Activated T-cell treated with anti-CD3 and anti-CD28 coated beads for 48 hours (primary cell): ENCODE measurements at places on chromosomes 16 and 17.

DNA sequence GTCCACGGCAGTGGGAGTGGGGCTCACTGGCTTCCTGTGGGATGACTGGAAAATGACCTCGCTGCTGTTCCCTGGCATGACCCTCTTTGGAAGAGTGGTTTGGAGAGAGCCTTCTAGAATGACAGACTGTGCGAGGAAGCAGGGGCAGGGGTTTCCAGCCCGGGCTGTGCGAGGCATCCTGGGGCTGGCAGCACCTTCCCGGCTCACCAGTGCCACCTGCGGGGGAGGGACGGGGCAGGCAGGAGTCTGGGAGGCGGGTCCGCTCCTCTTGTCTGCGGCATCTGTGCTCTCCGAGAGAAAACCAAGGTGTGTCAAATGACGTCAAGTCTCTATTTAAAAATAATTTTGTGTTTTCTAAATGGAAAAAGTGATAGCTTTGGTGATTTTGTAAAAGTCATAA lies 7.8 kb upstream of the RNF213 start:
- peak; percentile 86 for DNase-seq

DNA sequence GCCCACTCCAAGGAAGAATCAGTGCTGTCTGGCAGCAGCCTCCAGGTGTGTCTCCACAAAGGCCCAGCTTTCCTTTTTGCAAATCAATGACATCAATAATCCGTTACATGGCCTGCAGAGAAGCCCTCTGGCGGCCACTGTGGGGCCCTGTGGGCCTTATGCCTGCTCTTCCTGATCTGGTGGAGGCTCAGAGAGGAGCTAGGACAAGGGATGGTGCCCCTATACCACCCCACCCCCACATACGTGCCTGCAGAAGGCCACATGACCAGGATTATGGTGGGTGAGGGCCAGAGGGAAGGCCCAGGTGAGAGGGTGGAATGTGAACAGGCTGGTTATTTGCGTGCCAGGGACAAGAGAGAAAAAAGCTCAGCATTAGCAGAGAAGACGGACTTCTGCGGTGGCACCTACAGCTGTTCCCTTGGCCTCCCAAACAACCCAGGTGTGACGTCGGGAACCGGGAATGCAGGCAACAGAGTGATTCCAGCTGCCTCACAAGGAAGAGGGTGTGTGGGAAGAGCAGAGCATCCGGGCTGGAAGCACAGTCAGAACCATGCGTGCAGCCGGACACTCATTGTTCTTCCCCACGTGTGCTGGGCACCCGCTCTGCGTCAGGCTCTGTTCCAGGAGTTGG lies 22.5 kb downstream of the EIF4A3 start:
- no peak for DNase-seq

- DNase-seq = no peak
These were observed 13.3 kb downstream of the CAVIN1 start for GRCh38 chr17:42409523-42410318.

DNA sequence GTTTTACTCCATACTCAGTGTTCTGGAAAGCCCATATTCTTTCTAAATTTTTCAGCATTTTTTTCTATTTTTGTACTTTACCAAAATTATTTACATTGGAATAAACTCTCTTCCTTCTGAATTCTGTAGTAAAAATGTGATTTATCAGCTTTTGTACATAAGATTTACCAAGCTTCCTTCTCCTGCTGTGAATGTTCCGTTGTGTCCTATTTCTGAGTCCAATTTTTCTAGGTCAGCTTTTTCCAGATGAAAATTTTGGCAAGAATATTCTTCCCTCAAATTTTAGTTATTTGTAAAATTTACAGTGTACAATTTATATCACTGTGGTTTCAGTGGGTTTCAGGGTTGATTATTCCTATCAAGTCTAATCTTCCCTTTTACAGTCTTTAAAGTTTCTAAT lies 27.5 kb downstream of the ASPA start:
- DNase-seq = no peak

GRCh38 chr16:7419441-7419840 lies 86.8 kb downstream of the RBFOX1 start:
- DNase-seq = no peak

DNA sequence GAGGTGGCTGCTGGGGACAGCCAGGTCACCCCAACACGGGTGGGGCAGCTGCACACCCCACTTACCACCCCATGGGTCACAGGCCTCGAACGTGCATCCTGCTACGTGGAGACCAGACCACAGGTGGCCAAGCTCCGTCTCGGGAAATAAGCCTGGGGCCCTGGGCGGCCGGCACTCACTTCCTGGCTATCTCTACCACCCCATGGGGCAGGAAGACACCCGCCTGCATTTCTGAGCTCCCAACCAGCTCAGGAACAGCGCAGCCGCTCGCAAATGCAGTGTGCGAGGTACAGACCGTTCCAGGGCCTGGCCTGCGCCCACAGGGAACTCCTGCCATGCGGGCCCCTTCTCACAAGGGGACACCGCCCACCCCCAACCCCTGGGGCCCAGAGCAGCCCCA lies 4.9 kb upstream of the GNG13 start:
- no peak for DNase-seq

DNA sequence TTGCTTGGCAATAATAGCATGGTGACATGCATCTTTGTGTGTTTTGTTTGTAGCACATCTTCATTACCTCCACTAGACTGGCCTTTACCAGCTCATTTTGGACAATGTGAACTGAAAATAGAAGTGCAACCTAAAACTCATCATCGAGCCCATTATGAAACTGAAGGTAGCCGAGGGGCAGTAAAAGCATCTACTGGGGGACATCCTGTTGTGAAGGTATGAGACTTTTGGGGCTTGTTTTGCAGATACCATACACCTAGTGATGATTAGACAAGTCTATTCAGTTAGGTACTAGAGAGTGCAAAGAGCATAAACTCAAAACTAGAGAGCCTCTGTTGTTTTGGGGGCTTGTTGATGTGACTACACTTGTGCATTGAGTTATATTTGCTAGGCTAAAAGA lies 41.2 kb downstream of the NFATC3 start:
- no peak for DNase-seq

- no peak for DNase-seq
These were observed 2.9 kb upstream of the ATP2A1 start for GRCh38 chr16:28875134-28876018.

GRCh38 chr17:74852237-74853047 lies 7.2 kb downstream of the GRIN2C start:
- peak; percentile 63 for DNase-seq

DNA sequence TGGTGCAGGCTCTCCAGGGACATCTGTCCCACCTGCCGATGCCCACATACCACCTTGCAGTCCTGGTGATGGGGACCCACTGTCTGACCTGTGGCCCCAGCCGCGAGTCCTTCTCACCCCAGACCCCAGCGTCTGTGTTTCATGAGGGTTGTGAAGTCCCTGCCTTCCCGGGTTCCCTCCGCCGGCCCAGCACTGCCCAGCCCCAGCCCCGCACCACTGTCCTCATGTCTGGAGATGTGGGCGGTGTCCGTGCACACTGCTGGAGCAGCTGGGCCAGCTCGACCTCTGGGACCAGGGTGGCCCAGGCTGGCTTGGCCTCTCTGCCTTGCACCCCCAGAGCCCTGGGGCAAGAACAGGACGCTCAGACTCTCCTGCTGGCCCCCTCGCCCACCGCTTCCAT lies 199.5 kb upstream of the CIBAR2 start:
- no peak for DNase-seq

DNA sequence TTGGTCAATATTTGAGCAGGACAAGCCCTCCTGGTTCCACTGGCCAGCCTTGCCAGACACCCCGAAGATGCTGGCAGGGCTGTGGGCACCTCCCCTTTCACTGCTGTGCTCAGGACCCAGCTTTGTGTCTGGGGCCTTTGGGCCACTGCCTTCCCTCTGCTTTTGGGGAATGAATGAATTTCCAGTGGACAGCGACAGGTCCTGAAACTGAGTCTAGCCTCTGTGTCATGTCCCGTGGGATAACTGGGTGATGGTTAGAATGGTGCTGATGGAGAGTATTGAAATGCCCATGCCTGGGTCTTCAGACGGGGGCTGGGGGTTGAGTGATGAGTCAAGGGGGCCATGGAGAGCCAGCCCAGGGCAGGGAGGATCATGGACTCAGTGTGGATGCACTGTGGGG lies 135.8 kb downstream of the FOXL1 start:
- DNase-seq = no peak

- DNase-seq = no peak
These were observed 915.0 kb downstream of the CDH11 start for GRCh38 chr16:64206862-64207261.

- no peak for DNase-seq
These were observed 12.6 kb downstream of the UBN1 start for GRCh38 chr16:4859900-4860255.

DNA sequence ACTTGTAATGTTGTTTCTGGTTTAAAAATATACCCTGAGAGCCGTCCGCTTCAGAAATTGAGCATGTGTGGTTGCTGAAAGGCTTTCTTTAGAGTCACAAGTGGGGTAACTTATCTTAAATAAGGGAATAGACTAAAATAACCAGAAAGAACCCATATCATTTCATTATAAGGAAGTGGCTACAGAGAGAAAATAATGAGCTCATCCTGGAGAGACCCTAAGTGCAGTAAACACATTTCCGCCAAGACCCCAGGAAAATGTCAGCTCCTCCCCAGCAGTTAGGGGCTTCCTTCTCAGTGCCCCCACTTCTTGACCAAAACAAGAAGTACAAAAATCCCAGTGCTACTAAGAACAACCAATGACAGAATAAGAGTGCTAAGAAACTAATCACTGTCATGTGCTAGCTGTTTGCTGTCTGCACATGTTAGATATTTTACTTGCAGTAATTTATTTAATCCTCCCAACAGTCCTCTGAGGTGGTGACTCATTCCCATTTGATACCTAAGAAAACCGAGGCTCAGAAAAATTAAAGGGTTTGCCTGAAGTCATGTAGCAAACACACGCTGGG lies 83.5 kb downstream of the CDYL2 start:
- no peak for DNase-seq

DNA sequence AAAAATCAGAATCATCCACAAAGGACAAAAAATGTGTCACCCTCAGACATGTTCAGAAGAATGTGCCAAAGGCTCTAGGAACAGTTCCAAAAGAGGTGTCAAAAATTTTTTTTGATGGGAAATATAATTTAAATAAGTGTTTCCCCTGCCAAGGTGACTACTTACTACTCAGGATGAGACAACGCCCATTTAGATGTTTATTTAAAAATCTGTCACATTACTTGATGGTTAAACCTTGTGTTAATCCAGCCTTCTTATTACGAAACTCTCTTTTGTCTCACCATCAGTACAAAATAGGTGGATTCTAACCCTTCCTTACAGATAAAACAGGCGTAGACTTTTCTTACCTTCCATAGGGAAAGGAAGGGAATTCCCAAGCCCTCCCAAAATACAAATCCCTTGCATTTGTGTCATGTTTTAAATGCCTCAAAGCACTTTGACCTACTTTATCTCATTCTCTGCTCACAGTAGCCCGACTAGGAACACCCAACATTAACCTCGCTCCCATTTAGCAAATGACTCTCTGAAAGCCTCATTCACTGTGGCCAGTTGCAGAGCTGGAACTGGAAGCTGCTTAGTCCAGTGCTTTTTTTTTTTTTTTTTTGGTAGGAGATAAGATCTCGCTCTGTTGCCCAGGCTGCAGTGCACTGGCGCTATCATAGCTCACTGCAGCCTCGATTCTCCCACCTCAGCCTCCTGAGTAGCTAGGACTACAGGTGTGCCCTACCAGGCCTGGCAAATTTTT lies 5.8 kb upstream of the GNA13 start:
- no peak for DNase-seq

DNA sequence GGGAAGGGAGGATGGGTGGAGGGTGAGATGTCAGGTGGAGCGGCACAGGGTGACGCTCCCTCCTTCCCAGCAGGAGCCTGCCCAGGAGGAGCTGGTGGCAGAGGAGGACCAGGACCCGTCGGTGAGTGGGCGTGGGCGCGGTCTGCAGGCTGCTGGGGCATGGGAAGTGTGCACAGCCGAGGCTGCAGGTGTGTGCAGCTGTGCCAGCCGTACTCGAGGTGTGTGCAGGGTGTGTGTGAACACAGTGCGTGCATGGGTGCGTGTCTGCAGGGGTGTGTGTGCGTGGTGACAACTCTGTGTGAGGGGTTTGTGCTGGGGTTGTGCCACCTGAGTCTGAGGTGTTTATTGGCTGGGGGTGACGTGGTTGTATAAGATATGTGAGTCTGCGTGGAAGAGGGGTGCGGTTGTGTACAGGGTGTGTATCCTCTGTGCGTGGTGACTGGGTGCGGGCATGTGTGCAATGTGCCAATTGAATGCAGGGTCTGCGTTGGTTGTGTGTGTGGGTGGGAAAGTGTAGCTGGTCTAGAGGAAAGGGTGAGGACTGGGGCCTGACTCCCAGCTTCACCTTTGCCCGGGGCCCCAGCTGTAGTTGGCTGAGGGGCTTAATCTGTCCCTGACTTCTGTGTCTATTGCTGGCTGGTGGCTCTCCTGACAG lies 670 bp downstream of the TNFSF12 start:
- peak; percentile 30 for DNase-seq

DNA sequence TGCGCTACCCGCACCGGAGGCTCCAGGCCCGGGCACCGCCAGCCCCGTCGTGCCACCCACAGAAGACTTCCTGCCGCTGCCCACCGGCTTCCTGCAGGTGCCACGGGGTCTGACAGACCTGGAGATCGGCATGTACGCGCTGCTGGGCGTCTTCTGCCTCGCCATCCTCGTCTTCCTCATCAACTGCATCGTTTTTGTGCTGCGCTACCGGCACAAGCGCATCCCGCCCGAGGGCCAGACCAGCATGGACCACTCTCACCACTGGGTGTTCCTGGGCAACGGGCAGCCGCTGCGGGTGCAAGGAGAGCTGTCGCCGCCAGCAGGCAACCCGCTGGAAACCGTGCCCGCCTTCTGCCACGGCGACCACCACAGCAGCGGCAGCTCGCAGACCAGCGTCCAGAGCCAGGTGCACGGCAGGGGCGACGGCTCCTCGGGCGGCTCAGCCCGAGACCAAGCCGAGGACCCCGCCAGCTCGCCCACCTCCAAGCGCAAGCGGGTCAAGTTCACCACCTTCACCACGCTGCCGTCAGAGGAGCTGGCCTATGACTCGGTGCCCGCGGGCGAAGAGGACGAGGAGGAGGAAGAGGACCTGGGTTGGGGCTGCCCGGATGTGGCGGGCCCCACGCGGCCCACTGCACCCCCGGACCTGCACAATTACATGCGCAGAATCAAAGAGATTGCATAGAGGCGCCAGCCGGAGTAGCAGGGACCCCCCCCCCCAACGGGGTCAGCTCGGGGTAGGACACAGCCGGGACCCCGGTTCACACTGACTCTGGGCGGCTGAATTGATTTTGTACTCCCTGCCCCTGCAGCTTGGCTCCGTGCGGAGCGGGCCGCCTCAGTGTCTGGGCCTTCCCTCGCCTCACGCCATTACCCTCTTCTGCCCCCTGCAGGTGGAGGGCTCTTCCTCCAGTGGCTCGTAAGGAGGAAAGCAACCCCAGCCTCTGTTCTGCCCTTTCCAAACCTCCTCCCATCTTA lies 58.5 kb downstream of the TMEM132E start:
- peak; percentile 75 for DNase-seq

DNA sequence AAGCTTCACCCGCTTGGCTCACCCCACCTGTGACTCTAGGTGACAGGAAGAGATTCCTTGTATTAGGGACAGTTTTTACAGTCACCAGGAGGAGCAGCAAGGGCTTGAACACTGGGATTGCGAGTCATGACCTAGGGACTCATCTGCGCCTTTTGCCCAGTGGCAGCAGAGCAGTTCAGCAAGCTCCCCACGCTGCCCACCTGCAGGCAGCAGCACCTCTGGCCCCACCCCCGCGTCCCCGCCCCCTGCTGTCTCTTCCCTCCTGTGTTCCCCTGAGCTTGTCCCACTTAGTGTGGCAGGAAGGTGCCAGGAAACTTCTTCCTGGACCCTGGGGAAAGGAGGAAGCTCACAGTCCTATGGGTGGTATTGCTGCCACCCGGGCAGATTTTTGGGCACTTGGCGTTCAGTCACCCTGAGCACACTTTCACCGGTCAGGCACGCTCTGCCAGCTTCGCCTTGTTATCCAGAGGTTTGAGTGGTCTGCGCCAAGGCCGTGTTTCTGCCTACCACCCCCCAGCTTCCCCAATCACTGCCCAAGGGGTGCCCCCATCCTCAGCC lies 8.7 kb downstream of the MMP15 start:
- DNase-seq = no peak
